Renal pelvis (tissue), 12 donors: ENCODE measurements at places on chromosomes 7 and 10. TPM values are rescaled to one million over a fixed set of nuclear protein-coding genes. Genes with fewer than 3 reads are reported as not detected.

The BMS1 gene
- polyA plus RNA-seq = 25.0 TPM

The UPK3B gene
- 5.8 TPM for polyA plus RNA-seq

The STEAP1 gene
- polyA plus RNA-seq = 14.0 TPM

The WEE2 gene
- 0.07 TPM for polyA plus RNA-seq

The ASZ1 gene
- not detected for polyA plus RNA-seq

The TNPO3 gene
- 46.7 TPM for polyA plus RNA-seq

The PDE6C gene
- 1.7 TPM for polyA plus RNA-seq

The NACAD gene
- polyA plus RNA-seq = 7.0 TPM

The CDH23 gene
- polyA plus RNA-seq = 1.3 TPM

The BEND7 gene
- 45.3 TPM for polyA plus RNA-seq

The UTF1 gene
- polyA plus RNA-seq = 0.19 TPM

The ZC3HAV1L gene
- 32.9 TPM for polyA plus RNA-seq

The OR9A2 gene
- polyA plus RNA-seq = not detected

The CDK6 gene
- polyA plus RNA-seq = 40.0 TPM

The TMEM236 gene
- 0.22 TPM for polyA plus RNA-seq

The IFIT1 gene
- 13.1 TPM for polyA plus RNA-seq

The FAM20C gene
- polyA plus RNA-seq = 65.7 TPM

The C7orf33 gene
- polyA plus RNA-seq = not detected

GRCh38 chr10:60480865-60481563 lies 91.3 kb upstream of the ANK3 start:
- DNase-seq = no peak

- DNase-seq = peak; percentile 75
Measured at GRCh38 chr10:112565434-112566053, 118.5 kb downstream of the VTI1A start.

GRCh38 chr7:92631850-92632487 lies 41.8 kb upstream of the FAM133B start:
- DNase-seq = no peak

- no peak for DNase-seq
Measured at GRCh38 chr10:93503075-93503474, 6.7 kb downstream of the CEP55 start.

DNA sequence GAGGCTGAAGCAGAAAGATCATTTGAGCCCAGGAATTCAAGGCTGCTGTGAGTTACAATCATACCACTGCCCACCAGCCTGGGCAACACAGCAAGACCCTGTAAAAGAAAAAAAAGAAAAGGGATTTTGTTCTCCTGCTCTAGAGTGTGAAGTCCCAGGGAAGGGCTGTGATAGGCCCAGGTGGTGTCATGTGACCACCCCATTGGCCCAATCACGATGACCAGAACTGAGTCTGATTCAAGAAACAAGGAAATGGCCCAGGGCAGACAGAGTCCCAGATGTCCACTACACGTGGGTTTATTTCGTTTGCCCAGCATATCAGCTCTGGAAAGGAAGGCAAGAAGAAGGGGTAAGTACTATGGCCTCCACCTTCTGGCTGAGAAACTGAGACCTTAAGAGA lies 81.3 kb upstream of the CUX1 start:
- DNase-seq = no peak

GRCh38 chr10:77545585-77545984 lies 92.0 kb downstream of the KCNMA1 start:
- DNase-seq = no peak

GRCh38 chr7:155555116-155555695 lies 8.8 kb upstream of the CNPY1 start:
- DNase-seq = no peak

- no peak for DNase-seq
Measured at GRCh38 chr10:110447886-110448285, 49.8 kb upstream of the DUSP5 start.

GRCh38 chr7:151914051-151914450 lies 37.1 kb upstream of the PRKAG2 start:
- no peak for DNase-seq

- DNase-seq = no peak
Measured at GRCh38 chr7:30322271-30323005, 38.0 kb downstream of the ZNRF2 start.

DNA sequence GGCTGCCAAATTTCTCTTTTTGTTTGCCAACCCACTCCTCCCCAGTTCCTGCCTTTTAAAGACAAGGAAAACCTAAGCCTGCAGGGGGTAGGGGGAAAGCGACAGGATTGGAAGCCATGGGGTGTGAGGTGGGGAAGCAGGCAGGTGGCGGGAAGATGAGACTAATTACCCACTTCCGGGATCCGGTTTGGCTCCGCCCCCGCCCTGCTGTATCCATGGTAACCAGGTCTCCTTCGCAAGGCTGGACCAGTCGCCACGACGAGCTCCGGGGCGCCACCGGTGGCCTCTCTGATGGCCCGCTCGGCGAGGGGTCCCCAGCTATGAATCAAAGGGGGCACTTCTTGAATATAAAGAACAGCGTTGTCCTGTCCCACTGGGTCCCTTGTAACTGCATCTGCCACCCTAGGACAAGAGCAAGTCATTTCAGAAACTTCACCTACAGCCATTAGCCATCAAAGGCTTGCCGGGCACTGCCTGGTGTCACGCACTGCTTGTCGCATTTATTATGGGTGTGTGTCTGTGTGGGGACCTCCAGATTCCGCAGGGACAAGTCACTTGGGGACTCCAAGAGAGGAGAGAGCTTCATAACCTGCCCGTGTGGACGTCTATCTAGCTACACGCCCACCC lies 55.4 kb upstream of the LMTK2 start:
- DNase-seq = no peak

DNA sequence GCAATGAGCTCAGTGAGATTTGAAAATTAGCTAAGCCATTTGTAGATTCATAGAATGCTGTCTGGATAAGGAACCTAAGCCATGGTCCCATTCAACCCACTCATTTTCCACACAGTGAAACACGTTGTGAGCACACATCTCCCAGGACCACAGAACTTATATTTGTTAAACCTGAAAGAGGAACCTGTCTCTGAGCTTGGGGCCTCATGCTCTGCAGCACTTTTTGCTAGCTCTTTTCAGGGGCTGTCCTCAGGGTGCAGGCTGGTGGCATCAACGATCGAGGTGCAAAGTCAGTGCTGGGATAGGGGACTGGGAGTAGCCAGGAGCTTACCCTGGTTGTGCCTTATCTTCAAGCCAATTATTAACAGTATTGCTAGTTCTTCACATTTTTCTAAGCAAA lies 11.9 kb downstream of the HECW1 start:
- no peak for DNase-seq

GRCh38 chr7:44811093-44811492 lies 14.6 kb downstream of the PPIA start:
- DNase-seq = no peak

DNA sequence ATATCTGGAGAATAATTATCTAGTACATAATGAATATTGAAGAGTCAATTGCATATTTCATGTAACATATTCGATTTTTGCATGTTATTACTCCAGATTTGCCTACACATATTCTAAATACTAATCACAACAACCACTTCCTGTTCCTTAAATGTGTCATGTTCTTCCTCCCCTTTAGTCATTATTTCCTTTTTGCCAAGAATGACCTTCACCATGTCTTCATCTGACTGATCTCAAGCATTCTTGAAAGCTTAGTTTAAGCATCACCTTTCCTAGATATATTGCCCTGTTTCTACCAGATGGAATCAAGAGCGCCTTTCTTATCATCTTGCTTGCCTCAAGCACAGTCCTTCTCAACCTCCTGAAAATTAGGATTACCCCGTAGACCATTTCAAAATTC lies 23.5 kb upstream of the MEOX2 start:
- no peak for DNase-seq

DNA sequence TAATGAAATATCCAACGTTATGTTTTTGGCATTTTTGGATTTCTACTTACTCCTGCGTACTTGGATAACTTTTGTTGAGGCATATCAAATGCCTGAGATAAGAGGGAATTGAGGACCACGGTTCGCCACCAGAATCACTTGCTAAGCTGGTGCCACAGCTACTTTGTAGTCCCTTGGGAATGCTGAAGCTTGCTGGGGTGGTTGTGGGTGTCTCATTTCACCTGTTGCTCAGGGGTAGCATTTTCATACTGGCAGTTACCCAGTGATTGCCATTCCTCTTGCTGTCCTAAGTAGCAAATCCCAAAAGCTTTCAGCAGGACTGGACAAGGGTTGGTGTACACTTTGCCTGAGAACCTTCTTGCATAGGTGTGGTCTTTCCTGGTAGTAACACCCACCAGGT lies 75.2 kb downstream of the CREB5 start:
- no peak for DNase-seq

GRCh38 chr7:111459757-111460280 lies 102.5 kb downstream of the IMMP2L start:
- no peak for DNase-seq

- no peak for DNase-seq
Measured at GRCh38 chr10:13950543-13950939, 363.8 kb downstream of the PRPF18 start.

GRCh38 chr7:21198921-21199320 lies 229.0 kb upstream of the SP4 start:
- no peak for DNase-seq

GRCh38 chr10:116722736-116723427 lies 19.5 kb downstream of the HSPA12A start:
- DNase-seq = no peak

- peak; percentile 56 for DNase-seq
Measured at GRCh38 chr7:33286501-33286900, 157.1 kb downstream of the BBS9 start.

- DNase-seq = no peak
Measured at GRCh38 chr10:117948493-117948892, 98.2 kb downstream of the RAB11FIP2 start.

GRCh38 chr10:104479906-104480593 lies 126.4 kb downstream of the CFAP58 start:
- peak; percentile 37 for DNase-seq

DNA sequence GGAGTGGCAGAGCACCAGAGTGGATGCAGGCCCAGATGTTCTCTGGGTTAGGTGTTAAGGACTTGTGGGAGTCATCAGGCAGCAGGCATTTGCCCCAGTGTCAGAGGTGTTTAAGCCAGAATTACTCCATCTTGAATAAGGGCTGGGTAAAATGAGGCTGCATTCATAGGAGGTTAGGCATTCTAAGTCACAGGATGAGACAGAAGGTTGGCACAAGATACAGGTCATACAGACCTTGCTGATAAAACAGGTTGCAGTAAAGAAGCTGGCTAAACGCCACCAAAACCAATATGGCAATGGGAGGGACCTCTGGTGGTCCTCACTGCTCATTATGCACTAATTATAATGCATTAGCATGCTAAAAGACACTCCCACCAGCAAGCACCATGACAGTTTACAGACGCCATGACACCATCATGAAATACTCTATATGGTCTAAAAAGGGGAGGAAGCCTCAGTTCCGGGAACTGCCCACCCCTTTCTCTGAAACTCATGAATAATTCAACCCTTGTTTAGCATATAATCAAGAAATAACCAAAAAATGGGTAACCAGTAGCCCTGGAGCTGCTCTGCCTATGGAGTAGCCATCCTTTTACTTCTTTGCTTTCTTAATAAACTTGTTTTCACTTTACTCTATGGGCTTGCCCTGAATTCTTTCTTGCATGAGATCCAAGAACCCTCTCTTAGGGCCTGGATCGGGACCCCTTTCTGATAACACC lies 882 bp upstream of the LRRC61 start:
- DNase-seq = no peak

GRCh38 chr7:28565980-28566379 lies 153.7 kb downstream of the CREB5 start:
- DNase-seq = no peak

GRCh38 chr10:89053555-89053954 lies 63.0 kb downstream of the FAS start:
- DNase-seq = no peak

DNA sequence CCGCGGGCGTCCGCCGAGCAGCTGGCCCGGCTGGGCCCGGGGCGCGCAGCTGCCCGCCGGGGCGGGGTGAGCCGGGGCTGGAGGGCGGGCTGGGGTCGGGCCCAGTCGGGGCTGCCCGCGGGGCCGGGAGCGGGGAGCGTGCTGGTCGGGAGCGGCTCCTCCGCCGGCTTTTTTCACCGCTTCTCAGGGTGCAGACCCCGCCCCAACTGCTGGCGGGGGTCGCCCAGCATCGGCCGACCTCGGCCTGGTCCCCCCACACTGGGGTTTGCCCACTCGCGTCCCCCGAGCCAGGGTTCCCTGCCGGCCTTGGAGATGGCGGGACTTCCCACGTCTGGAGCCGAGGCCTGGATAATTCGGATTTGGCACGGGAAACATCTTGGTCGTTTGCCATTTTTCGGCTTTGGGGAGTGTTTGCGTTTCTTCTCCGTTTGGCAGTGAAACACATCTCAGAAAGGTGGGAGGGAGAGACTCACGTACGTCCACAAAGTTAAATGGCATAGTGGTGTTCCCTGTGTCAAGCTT lies 432 bp downstream of the TMEM248 start:
- peak; percentile 40 for DNase-seq

DNA sequence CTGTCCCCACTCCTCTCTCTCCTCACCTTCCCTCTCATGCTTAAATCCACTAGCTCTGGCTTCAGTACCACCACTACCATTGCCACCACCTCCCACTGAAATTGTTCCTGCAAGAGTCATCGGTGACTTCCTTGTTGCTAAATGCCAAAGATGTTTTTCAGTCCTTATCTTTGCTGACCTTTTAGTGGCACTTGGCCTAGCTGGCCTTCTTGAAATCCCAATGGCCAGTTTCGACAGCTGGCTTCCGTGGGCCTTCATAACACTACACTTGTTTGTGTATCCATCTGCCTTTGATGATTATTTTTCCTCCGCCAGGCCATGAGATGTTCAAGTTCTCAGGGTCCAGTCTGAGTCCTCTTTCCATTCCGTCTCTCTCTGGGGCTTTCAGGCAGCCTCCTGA lies 118.2 kb upstream of the NANOS1 start:
- DNase-seq = no peak

GRCh38 chr7:380711-381210 lies 90.8 kb downstream of the FOXL3 start:
- no peak for DNase-seq

DNA sequence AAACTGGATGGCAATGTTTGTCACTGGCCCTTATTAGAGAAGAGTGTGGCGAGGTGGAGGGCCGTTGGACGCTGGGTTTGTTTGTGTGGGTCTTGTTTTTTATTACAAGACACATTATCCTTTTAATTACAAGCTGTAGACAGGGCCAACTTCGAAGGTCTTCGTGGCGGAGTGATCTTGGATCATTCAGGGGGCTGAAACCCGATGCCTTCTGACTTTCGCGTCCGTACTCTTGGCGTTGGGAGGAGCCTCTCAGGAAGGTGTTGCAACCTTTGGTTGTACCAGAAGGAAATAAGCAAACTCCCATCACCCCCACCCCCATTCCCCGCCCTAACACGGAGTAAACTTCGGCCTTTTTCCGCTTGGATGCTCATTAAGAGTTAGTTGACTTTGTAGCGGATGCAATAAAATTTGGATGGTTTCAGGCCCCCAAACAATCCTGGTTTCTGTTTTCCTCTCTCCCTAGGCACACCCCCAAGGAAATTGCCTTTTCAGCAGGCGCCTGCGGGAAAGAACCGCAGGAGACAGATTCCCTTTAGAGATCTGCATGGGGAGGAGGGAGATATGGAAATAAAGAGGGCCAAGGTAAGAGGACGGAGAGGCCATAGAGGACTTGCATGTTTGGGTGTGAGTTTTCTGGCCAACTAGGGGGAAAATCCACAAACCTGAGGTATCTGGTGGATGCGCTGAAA lies 294.5 kb upstream of the NFE2L3 start:
- peak; percentile 92 for DNase-seq

- DNase-seq = no peak
Measured at GRCh38 chr7:39621261-39621660, 2.1 kb upstream of the RALA start.

GRCh38 chr10:58647376-58648112 lies 134.9 kb downstream of the BICC1 start:
- no peak for DNase-seq
